ENCODE measurements at places on chromosomes 11 and 22.

DNA sequence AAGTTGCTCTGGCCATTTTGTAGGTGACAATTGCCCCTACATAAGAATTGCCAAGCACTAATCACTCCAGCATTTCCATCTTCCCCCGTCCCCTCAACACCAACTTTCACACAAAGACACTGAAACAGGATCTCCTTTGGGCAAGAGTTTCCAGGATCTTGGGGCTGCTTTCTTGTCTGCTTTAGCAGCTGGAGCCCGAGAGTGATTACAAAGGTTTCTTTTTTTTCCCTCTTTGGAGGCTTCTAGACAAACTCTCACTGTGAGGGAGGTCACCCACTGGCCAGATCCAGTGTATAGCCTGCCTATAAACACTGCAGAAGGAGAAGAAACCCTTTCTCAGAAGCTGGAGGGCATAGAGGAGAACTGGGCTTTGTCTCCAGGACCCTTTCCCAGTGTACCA lies 92.5 kb downstream of the APIP start:
- DNase-seq, result no peak

GRCh38 chr11:132234878-132235277 lies 864.5 kb downstream of the NTM start:
- DNase-seq, result no peak

DNA sequence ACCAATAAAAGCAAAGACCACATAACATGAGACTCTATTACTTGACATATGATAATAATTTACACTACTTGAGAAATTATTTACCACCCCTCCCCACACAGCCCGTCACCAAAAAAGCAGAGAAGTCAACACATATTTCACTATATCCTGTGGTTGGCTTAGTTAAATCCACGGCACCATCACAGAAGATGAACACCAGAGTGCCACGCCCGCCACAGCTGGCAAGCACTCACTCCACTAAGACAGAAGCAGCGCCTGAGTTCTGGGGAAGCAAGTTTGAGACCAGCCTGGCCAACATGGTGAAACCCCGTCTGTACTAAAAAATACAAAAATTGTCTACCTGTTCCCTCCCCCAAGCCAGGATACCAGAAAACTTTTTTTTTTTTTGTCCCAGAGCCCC lies 53.1 kb downstream of the PACSIN2 start:
- no peak for DNase-seq

DNA sequence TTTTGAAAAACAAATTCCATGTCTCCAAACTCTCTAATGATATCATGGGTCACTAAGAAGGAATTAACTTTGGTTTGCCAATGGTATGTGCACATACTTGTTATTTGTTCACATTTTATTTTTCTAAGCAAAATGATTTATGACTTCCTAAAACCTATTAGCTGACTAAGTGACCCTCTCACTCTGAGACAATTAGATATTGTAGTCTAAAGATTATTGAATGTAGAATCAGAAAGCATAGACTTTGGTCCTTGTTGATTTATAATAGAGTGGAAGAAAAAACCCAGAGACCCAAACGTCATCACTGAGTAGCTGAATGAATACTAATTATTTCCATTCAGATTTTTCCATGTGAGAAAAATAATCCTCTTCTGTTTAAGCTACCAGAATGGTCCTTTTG lies 243.5 kb upstream of the ANO3 start:
- no peak for DNase-seq

DNA sequence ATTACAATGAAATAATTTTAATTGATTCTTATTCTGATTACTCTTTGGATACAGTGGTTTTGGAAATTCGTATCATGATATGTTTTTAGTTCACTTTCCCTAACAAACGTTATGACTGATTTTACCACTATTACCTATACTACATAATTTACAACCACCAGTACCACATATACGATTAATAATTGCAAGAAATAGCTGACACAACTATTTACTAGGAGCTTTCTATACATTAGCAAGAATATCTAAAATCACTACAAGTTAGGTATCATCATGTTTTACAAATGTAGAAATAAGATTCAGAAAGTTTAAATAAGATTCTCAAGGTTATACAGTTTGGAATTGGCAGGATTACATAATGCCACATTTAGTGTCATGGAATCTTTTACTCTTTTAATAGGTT lies 1401.1 kb upstream of the RAG2 start:
- DNase-seq, result no peak

DNA sequence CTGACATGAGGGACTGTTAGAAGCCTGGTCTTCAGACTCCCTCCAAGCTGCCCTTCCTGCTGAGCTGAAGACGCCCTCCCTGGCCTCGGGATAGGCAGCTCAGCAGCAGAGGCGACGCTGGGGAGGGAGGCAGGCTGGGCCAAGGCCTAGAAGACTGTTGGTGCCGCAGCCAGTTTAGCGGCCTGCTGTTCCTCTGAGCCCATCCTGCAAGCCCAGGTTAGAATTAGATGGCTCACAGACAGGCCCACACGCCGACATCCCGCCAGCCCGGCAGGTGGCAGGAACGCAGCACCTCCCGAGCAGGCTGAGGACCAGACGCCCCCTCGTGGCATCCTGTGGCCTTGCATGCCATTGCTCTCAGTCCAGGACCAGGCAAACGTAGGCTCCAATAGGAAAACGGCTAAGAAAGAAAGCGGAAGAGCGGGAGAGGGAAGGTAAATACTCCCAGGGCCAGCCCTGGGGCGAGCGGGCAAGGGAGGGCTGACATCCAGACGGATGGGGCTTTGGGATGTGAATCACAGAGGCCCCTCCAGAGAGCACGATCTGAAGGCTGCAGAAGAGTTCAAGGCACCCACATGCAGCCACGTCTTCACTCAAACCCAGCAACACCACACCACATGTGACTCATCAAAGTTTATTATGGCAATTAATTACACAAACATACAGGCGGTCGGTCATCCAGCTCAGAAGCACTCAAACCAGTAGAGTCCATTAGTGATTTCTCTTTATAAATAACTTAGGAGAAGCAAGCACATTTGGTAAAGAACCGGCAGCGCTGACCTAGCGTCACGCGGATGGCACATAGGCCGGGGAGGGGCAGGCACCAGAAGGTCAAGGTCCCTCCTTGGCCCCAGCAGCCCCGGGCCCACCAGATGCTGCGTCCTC lies 27.6 kb downstream of the CD5 start:
- DNase-seq, result peak; percentile 50

- DNase-seq, result no peak
Observed at GRCh38 chr22:39132871-39133524, 19.5 kb downstream of the CBX7 start.

DNA sequence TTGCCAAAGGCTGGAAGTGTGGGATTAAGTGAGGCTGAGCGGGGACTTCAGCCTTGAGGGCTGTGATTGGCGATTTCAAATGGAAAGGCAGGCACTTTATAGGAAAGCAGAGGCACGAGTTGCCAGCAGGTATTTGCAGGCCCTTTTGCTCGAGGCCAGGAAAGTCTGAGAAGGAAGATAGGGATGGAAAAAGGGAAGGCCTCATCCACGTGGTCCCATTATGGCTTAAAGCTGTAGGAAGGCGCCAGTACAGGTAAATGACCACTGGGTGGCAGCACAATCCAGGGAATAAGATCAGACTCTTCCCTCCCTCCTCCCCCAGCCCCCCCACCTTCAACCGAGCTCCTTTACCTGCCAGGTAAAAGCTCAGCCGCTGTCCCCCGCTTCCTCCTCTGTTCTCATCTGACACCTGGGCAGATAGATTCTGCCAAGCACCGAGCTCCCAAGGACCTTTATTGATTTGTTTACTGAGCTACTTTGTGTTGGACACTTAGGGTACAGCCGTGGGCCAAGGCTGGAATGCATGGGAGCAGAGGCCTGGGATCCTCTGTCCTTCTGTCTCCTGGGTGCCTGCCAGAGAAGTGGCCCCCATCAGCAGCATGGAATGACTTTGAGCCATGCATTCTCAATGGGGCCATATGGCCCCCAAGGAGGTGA lies 7.5 kb downstream of the P2RX3 start:
- DNase-seq, result no peak

DNA sequence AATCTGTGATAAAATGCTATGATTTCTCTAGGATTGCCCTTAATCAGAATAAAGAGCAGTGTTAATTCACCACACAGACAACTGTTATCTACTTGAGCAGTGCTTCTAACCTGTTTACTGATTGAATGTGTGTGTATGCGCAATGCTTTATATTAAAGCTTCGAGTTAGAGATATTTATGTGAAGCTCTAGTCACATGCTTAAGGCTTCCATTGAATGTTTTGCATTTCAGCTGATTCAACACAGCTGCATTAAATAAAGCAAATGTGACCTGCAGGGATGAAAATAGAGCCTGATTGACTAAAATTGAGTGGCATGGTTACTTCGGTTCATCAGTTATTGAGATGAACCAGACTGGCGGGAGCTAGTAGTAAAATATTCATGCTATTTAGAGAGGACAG lies 395.3 kb downstream of the JRKL start:
- DNase-seq, result no peak

DNA sequence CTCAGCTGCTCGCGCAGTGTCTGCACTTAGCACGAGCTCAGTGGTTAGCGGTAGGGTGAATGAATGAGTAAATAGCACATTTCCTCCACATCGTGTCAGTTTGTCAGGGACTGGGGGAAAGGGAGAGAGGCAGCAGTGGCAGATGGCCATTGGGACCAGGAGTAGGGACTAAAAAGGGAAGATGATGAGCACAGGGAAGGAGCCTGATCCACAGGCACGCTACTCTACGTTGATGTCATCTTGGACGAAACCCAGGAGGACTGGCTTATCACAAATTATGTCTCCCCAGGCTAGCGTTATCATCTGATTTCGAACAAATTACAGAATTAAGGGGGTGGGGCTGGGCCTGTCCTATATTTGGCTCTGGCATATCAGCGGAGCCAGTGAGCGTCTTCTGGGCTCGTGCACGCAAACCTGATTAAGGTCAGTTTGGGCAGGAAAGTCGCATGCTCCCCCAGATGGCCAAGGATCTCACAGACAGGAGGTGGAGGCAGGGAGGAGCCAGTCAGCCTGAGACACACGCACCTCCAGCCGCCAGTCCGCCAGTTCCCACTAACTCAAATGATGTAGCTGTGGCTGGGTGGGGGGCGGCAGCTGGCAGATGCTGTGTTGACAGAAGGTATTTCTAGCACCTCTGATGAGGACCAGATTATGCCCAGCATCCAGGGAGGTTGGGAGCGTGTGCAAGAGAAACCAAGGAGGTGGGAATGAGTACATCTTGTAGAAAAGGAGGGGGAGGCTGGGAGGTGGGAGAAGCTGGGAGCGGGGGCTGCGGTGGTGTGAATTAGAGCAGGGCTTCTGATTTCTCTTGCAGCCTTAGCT lies 97.4 kb upstream of the PRDM11 start:
- no peak for DNase-seq

DNA sequence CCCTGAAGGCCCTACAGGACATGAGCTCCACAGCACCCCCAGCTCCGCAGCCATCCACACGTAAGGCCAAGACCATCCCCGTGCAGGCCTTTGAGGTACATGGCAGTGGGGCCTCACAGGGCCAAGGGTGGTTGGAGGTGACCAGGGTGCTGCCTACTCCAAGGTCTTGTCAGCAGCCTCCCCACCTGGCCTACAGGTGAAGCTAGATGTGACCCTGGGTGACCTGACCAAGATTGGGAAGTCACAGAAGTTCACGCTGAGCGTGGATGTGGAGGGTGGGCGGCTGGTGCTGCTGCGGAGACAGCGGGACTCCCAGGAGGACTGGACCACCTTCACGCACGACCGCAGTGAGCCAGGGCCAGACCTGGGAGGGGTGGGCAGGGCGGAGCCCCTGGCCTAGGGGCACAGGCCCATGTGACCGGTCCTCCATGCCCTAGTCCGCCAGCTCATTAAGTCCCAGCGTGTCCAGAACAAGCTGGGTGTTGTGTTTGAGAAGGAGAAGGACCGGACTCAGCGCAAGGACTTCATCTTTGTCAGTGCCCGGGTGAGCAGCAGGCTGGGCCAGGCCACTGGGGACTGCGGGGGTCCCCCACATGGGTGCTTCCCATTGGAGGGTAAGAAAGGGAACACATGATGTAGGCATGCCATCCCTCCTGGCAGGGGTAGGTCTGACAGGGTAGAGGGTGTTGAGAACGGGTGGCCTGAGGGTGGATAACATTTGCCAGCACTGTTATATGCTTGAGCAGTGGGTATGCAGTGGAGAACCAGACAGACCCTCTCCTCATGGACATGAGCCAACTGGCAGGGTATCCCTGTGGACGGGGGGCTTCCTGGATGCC lies 5.6 kb downstream of the INPPL1 start:
- no peak for DNase-seq

- no peak for DNase-seq
Observed at GRCh38 chr11:100152766-100153165, 534.3 kb upstream of the ARHGAP42 start.

DNA sequence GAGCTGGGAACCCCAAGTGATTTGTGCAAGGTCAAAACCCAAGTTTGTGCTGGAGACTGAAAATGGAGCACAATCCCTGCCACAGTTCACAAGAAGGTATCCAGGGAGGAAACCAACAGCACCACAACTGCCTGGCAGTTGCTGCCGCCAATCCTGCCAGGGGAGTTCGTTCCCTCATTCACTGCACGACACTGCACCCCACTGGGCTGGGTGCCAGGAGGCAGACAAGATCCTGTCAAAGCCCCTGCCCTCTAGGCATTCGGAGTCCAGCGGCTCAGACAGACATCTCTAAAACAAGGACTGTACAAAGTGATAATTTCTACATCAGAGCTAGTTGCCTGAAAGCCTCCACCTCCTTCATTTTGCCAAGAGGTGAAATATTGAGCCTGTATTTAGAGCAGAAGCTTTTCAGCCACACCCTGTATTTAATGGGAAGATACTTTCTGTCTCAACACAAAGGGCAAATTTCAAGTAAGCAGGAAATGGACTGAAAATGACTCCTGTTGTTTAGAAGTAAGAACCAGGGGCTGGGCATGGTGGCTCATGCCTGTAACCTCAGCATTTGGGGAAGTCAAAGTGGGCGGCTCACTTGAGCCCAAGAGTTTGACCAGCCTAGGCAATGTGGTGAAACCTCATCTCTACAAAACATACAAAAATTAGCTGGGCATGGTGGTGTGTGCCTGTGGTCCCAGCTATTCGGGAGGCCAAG lies 277.4 kb upstream of the NARS2 start:
- no peak for DNase-seq

Measured in pulmonary artery endothelial cell (primary cell).